ENCODE measurements at places on chromosomes 2 and 18. TPM values are rescaled to one million over a fixed set of nuclear protein-coding genes. Genes with fewer than 3 reads are reported as not detected.
A peak's percentile ranks its signal among the peaks of the same experiment; 100 is the strongest.

DNA sequence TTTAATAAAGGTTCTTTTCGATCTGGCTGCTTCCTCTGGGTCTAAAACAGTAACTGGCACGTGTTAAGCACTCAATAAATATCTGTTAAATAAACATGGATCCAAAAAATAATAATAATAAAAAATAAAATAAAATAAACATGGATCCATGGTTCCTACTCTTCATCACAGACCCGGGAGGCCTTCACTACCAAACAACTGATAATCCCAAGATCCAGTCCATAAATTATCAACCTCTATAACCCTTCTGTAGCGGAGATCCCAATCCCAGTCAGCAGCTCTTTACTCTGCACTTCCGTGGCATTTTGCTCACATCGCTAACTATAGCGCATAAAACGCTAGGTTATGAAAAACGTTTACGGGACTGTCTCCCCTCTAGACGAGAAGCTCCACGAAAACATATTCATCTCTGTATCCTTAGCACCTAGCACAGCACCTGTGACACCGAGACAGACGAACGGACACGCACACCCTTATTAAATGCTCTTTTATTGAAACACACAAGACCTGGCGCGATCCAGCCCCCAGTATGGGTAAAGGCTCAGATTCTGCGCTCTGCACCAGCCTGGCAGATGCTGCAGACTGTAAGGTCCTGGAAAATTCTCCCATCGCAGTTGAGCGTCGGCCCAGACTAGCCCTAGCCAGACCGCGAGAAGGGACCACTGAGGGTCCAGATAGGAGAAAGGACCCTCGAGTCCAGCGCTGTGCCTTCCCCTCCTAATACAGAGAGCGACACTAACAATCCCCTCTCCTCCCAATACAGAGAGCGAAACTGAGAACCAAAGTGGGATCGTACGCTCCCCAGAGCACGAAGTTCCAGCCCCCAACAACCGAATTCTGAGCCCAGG is 770 bp downstream of the NBAS start:
- peaks cover 35% of the 10 kb centered on the region for H3K4me1 ChIP-seq
- DNase-seq: no peak
- H3K27ac ChIP-seq: peak overlapping the region; percentile 98
- H3K4me3 ChIP-seq: peak overlapping the region; percentile 99
- peaks cover 2% of the 10 kb centered on the region for H3K36me3 ChIP-seq
- H3K27me3 ChIP-seq: no peaks in the 10 kb centered on the region

PSMA8 gene
- 0.29 TPM for total RNA-seq

GREB1L gene
- total RNA-seq: 11.0 TPM

OTOS gene
- not detected for total RNA-seq

GRCh38 chr2:18650221-18650620 is 60.9 kb upstream of the NT5C1B start:
- no peak overlapping the region for H3K4me3 ChIP-seq
- H3K36me3 ChIP-seq: no peaks in the 10 kb centered on the region
- H3K4me1 ChIP-seq: no peaks in the 10 kb centered on the region
- H3K27me3 ChIP-seq: no peaks in the 10 kb centered on the region

- H3K27ac ChIP-seq: no peak overlapping the region
- H3K4me1 ChIP-seq: peaks cover 12% of the 10 kb centered on the region
- peaks cover 3% of the 10 kb centered on the region for H3K27me3 ChIP-seq
- H3K4me3 ChIP-seq: no peak overlapping the region
Measured at GRCh38 chr2:130374587-130375290, 18.9 kb downstream of the PTPN18 start.

NOSTRIN gene
- total RNA-seq: 4.0 TPM

D2HGDH gene
- total RNA-seq: 28.8 TPM

- H3K36me3 ChIP-seq: no peaks in the 10 kb centered on the region
- no peak overlapping the region for H3K4me3 ChIP-seq
- no peaks in the 10 kb centered on the region for H3K4me1 ChIP-seq
- H3K27me3 ChIP-seq: no peaks in the 10 kb centered on the region
- DNase-seq: no peak
Measured at GRCh38 chr2:183678908-183679307, 554.7 kb downstream of the NUP35 start.

PLEKHB2 gene
- 38.8 TPM for total RNA-seq

NR4A2 gene
- total RNA-seq: 7.9 TPM

TRIM54 gene
- total RNA-seq: not detected

DNA sequence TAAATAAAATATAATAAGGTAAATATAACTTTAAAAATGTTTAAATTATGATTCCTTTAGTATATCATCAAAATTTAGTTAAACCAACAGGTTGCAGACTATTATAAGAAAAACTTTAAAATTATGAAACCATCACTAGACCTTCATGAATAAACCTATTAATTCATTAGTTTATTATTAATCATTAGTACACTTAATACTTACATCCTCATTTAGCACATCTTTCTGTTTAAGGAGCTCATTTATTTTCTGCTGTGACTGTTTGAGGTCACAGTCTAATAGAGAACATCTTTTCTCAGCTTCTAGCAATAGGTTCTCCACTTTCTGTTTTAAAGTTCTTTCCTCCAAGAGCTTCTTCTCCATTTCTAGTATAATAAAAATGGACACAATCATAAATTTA is 52.8 kb downstream of the SLC66A3 start:
- H3K4me3 ChIP-seq: no peak overlapping the region
- peaks cover 17% of the 10 kb centered on the region for H3K36me3 ChIP-seq
- H3K4me1 ChIP-seq: no peaks in the 10 kb centered on the region
- DNase-seq: no peak

- H3K27ac ChIP-seq: no peak overlapping the region
- H3K27me3 ChIP-seq: no peaks in the 10 kb centered on the region
- H3K36me3 ChIP-seq: no peaks in the 10 kb centered on the region
- DNase-seq: no peak
- H3K4me3 ChIP-seq: no peak overlapping the region
Measured at GRCh38 chr18:42229211-42230210, 274.5 kb downstream of the PIK3C3 start.

GRCh38 chr2:64426183-64426952 is 27.6 kb upstream of the LGALSL start:
- H3K4me3 ChIP-seq: no peak overlapping the region
- peaks cover 8% of the 10 kb centered on the region for H3K4me1 ChIP-seq
- H3K27me3 ChIP-seq: no peaks in the 10 kb centered on the region
- no peaks in the 10 kb centered on the region for H3K36me3 ChIP-seq
- DNase-seq: no peak
- H3K27ac ChIP-seq: no peak overlapping the region

DNA sequence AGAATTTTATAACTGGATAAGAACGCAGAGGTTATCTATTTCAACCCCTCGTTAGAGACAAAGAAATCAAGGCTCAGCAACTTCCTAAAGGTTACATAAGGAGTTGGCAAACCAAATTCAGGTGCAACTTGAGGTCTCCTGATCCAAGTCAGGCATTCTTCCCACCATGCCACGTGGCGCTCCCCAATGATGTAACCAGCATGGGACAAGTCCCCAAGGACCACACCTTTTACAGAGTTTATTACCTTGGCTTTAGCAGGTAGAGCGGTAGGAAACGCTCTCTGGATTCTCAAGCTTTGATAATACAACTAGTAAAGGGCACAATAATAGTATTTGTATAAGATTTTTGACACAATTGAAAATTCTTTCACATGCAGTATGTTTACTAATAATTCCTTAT is 26.7 kb upstream of the MBOAT2 start:
- peaks cover 27% of the 10 kb centered on the region for H3K4me1 ChIP-seq
- no peak for DNase-seq
- no peaks in the 10 kb centered on the region for H3K27me3 ChIP-seq

GRCh38 chr2:191081411-191082155 is 67.6 kb upstream of the STAT1 start:
- H3K4me3 ChIP-seq: no peak overlapping the region
- no peak overlapping the region for H3K27ac ChIP-seq
- H3K36me3 ChIP-seq: peaks cover 5% of the 10 kb centered on the region
- no peaks in the 10 kb centered on the region for H3K27me3 ChIP-seq

Measured in progenitor cell of endocrine pancreas (in vitro differentiated cells).